ENCODE measurements at places on chromosomes 5 and 9. TPM values are rescaled to one million over a fixed set of nuclear protein-coding genes. Genes with fewer than 3 reads are reported as not detected.

Gene CDKN2A
- total RNA-seq = 71.6 TPM

Gene NUTM2G
- total RNA-seq = not detected

Gene RPS14
- total RNA-seq = 2,054 TPM

Gene ROR2
- 4.9 TPM for total RNA-seq

Data from astrocyte (in vitro differentiated cells and primary cell).